Vagina (tissue), 2 donors: ENCODE measurements at places on chromosomes 6 and 20.

DNA sequence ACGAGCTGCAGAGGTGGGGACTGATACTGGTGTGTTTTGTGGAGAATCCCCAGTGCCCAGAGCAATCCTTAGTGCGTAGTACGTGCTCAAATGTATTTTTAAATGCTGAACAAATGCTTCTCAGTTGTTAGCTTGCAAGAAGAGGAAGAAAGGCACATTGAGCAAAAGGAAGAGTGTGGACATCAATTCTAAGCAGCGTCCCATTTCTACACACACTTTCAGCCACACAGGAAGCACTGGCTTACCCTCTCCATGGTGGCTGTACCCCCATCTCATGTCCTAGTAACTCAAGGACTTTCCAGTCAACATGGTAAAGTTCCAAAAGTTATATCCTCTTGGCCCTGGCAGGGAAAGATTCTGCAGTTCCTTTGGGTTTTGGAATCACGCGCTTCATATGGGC, 98.8 kb upstream of the NXT1 start:
- no peak for DNase-seq

GRCh38 chr20:53149148-53149889, 177.2 kb downstream of the TSHZ2 start:
- DNase-seq: no peak

DNA sequence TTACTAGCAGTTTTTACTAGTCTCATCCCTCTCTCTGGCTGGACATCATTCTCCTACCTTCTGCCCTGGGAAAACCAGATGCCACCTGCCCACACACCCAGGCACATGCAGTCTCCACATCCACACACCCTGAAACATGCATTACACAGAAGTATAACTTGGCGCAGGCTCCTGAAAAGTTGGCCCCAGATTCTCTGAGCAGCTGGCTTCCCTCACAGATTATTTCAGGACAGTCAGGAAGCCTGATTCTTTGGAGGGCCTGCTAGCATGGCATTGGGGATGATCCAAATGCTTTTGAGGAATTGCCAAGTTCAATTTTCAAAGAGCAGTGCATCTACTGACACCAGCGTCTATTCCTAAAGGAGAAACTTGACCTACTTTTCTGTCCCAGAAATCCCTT, 27.8 kb upstream of the KIF16B start:
- no peak for DNase-seq

DNA sequence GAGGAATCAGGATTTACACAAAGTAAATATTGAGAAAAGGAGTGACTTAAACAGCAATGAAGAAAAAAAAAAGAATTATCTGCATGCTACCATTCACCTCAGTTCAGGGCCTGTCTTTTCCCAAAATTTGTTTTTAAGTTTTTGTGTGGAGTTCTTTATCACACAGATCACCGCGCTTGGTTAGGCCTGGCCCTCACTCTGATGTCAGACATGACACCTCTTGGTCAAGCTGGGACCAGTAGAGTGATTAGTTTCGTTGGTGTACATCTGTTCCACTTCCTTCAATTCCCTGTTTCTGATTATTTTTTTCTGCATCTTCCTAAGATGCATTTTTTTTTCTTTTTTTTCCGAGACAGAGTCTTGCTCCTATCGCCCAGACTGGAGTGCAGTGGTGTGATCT, 34.9 kb upstream of the HIVEP1 start:
- no peak for DNase-seq

DNA sequence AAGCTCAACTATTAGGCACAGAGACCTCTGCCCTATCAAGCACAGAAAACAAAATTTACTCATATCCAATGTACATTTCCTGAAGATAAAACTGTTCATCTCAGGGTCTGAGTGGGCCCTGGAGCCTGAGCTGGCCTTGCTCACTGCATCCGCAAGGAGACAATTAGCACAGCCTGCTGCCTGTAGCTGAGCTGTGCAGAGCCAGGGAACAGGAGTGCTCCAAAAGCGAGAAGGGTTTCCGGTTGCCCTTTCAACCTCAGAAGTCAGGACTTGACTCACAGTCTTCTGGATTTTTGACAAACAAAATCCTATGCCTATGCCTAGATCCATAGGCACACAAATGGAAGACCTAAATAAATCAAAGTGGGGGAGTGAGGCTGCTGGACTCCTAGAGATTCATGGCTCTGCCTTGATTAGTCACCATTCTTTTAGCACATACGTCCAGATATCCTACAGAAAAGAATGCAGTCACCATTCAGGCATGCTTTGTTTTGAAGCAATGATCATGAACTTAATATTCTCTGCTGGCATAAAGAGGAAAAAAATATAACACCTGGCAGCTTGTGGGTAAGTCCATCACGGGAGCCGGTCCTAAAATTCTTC, 73.5 kb downstream of the BFSP1 start:
- no peak for DNase-seq
